Fibroblast of villous mesenchyme (primary cell): ENCODE measurements at places on chromosomes 1 and 21. TPM values are rescaled to one million over a fixed set of nuclear protein-coding genes. Genes with fewer than 3 reads are reported as not detected.

- no peak for DNase-seq
Measured at GRCh38 chr1:192950926-192951325, 108.2 kb downstream of the UCHL5 start.

DNA sequence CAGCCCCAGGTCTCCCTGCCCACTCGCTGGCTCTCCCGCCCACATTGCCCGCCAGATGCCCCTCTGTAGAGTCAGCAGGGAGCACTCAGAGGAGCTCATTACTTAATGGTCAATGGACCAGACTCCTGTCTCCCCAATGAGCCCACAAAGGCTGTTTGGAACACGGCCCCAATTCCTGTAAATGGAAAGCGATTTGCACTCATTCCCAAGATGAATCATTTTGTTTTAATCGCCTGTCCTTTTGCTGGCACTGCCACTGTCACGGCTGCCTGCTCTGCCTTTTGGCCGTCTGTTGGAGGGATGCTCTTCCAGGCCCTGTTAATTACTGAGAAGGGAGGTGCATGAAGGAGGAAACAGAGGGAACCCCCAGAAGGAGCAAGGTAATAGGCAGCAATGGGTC, 44.8 kb upstream of the ATP2B4 start:
- no peak for DNase-seq

Gene BNIPL
- under 0.01 TPM in 2 replicates for total RNA-seq

Gene VCAM1
- total RNA-seq = 28.3 and 54.8 TPM in 2 replicates
